ENCODE measurements at places on chromosomes 5 and 9.

DNA sequence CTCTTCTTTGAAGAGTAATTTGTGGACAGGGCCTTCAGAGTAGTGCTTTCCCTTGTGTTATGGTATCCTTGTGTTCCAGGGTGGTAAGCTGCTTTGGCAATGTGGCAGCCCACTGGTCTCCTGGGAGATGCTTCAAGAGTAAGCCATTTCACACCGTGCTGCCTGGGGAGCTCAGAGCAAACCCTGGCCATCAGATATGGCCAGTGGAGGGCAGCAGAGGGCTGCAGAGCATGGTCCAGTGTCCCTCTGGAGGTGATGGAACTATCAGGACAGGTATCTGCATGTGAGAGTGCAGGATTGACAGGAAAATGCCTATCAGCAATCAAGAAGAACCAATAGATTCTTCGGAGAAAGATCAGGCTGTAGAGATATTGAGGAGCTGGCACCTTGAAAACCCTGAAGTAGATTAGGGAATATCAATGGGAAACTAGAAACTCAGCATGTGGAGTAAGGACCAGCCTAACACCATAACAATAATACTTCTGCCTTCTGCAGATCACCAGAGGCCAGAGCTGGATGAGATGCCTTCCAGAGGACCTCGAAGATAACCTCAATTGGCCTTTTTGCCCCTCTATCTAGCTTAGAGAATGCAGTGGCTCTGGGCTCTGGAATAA lies 90.8 kb downstream of the PLPPR1 start:
- peak; percentile 70 for DNase-seq

DNA sequence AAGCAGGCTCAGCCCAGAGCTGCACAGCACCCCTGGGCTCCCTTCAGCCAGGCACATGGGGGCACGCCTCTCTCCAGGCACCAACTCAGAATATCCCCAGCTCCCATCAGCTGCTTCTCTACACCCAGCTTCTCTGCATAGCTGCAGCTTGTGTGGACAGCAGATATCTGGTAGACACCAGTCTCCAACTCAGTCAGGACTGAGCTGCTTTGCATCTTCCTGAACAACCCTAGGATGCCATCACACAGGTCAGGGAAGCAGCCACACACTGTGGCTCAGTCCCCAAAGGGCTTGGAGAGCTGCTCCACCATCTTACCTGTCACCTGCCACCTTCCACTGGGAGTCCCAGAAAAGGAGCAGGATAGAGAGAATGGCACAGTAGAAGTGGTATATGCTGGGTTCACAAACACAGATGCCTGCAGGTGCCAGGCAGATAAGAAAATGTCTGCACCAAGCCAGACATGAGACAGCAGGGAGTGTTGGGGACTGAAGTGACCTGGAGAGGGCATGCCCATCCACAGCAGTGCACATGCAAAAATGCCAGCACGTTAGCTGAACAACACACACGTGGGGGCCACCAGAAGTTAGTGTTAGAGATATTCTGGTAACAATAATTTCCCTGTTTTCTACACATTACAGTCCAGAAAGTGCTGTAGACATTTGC lies 42.0 kb downstream of the THBS4 start:
- DNase-seq, result no peak

- DNase-seq, result no peak
Measured at GRCh38 chr5:68348447-68349222, 133.1 kb downstream of the PIK3R1 start.

DNA sequence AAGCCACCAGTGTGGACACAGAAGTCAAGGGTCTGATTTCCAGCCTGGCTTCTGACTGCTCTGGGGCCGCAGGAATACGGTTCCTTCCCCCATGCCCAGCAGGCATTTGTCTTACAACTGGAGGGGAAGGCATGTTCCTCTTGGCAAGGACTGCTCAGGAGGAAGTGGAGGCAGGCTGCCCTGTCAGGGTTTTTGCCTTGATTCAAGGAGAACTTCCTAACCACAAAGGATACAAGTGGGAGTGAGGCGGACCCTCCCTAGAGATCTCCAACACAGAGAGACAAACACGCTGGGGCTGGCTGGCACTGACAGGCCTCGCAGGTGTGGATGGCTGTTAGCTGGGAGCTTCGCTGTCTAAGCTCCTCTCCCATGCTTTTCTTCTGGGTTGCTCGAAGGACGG lies 19.1 kb downstream of the TGFBI start:
- no peak for DNase-seq

- no peak for DNase-seq
Measured at GRCh38 chr9:89657765-89658164, 53.0 kb downstream of the GADD45G start.

GRCh38 chr5:130666462-130666861 lies 498.6 kb downstream of the HINT1 start:
- no peak for DNase-seq

DNA sequence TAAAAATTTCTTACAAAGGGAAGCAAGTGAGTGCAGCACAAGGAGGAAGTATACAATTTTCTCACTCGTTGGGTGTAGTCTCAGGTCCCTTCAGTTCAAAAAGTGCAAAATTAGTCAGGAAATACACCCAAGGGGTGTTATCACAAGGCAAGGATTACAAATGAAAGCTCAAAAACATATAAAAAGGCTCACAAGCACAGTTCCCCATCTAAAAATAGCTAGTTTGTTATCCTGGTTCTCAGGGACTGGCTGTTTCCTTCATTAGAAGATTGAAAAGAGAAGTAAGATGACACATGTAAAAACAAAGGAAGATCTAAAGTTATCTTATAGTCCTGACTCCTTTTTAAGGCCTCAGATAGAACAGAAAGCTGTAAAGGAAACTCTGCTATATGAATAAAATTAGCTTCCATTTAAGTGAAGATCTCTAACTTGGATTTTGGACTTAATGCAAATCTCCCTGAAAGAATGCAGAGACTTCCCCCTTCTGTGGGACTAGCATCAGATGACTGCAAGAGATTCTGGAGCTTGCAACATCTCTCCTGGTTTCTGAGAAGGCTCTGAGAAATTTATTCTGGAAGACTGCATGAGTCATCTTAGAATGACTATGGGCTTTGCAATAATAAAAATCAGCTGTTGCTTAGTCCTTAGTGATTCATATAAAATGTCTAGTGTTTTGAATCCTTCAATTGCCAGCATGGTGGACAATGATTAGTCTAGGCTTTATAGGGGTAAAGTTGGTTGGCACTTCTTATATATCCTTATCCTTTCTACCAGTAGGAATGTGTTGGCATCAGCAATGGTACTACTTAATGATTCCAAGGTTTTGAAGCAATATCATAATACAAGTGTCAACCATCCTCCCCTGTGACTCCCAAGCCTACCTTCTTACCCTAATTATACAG lies 25.4 kb downstream of the DAB2 start:
- DNase-seq, result no peak

GRCh38 chr5:32193591-32193990 lies 19.5 kb upstream of the GOLPH3 start:
- peak; percentile 99 for DNase-seq

- DNase-seq, result no peak
Measured at GRCh38 chr5:150487199-150488061, 20.5 kb upstream of the NDST1 start.

- peak; percentile 61 for DNase-seq
Measured at GRCh38 chr5:140240987-140241706, 61.8 kb downstream of the PFDN1 start.

DNA sequence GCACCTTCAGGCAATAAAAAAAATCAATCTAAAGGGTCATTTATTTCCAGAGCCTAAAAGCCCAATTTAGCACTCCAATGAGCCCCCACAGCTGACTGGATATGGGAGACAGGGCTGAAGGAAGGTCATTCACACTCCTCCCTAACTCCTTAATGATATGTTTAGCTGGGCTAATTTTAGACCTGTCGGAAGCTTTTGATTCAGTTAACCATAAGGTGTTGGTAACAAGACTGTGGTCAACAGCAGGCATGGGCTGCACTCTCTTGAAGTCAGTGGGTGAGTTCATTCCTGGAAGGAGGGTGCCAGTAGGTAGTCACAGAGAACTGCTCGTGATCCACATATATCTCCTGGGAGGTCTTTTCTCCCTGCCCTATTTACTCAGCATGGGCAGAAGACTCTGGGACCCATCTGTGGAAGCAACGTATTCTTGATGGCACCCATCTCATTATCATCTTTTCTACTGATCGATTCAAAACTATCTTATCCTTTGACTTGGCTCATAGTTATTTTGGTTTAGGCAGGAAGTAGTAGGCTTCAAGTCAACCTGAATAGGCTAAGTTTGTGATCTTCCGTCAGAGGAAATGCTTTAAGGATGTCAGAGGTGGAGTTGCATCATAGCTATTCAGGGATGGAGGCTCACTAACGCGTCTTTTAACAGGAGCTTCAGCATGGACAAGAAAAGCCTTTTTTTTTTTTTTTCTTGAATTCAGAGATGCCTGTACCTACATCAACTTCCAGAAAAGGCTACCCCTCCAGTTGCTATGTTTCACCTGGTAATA lies 367.7 kb upstream of the SLC30A5 start:
- no peak for DNase-seq

DNA sequence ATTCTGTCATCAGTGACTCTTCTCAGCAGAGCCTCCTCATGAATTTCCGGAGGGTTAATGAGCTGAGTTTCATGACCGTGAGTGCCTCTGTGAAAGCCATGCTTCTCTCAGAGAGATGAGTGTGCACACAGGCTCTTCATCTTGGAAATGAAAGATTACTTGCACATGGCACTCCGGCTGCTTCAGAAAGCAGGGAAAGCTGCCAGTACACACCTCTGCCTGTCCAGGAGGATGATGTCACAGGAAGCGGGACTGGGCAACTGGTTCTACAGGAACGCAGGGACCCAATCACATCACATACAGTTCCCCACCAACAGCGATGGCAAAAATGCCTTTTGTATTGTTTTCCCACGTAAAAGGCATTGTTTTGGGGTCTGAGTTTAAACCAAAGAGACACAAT lies 286.0 kb upstream of the DAP start:
- DNase-seq, result no peak

- DNase-seq, result peak; percentile 43
Measured at GRCh38 chr5:78504704-78505677, 143.6 kb downstream of the LHFPL2 start.

DNA sequence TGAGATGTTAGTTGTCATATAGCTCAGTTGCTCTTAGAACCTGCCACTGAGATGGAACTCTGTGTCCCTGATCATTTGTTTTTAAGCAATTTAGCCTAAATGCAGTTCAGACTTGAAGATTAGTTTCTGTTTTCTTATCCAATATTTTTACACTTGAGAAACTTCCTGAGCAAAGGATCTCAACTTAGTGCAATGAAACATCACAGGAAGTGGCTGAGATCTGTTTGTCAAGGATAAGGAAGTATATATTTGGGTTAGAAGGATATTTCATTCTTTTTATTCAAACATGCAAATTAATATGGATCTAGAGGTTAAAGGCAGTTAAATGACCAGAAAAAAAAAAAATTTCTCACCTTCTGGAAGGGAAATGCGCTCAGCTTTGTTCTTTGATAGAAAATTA lies 19.7 kb upstream of the F2R start:
- no peak for DNase-seq

GRCh38 chr9:75962013-75962661 lies 71.7 kb downstream of the PCSK5 start:
- no peak for DNase-seq

DNA sequence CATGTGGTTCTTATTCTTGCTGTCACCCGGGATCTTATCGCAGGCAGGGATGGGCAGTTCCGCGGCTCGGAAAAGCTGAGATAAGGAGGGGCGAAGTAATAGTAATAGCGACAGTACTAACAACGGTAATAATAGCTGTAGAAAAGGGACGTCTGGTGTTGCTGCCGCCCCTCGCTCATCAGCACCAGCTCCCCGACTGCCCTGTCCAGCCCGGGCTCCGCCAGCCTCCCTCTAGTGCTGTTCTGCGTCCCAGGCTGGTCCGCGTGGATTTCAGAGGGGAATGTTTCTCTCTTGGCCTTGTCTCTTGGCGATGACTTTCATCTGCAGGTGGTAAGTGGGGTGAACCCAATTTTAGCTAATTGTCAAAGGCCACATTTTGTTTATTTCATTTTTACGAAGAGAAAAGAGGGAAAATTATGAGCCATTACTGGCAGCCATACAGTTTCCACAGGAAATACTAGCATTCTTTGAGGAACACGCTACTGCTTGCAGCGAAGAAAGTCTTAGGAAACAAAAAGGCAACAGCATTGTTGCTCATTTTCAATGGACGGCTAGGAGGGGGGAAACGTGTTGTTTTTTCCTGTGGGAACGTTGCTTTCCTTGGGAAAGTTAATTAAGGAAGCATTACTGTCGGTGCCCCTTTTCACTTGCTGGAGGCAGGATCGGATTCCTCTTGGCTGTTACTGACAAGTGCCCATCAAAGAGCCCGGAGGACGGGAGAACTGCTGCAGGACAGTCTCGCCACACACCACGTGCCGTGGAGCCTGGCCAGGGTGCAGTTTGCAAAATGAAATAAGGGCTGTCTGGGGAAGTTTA lies 762 bp downstream of the SNCAIP start:
- DNase-seq, result peak; percentile 54

DNA sequence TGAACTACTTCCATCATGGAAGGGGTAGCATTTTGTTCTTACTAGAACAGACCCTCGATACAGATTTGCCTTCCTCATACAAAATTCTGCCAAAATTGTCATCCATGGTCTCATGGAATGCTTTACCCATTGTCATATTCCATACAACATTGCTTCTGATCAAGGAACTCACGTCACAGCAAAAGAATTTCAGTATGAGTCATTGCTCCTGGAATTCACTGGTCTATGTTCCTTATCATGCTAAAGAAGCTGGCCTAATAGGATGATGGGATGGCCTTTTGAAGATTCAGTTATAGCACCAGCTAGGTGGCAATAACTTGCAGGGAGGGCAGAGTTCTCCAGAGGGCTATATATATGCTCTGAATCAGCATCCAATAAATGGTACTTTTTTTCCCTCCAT lies 18.2 kb upstream of the FNIP1 start:
- DNase-seq, result no peak

GRCh38 chr9:76717613-76718012 lies 46.6 kb upstream of the PCA3 start:
- no peak for DNase-seq

DNA sequence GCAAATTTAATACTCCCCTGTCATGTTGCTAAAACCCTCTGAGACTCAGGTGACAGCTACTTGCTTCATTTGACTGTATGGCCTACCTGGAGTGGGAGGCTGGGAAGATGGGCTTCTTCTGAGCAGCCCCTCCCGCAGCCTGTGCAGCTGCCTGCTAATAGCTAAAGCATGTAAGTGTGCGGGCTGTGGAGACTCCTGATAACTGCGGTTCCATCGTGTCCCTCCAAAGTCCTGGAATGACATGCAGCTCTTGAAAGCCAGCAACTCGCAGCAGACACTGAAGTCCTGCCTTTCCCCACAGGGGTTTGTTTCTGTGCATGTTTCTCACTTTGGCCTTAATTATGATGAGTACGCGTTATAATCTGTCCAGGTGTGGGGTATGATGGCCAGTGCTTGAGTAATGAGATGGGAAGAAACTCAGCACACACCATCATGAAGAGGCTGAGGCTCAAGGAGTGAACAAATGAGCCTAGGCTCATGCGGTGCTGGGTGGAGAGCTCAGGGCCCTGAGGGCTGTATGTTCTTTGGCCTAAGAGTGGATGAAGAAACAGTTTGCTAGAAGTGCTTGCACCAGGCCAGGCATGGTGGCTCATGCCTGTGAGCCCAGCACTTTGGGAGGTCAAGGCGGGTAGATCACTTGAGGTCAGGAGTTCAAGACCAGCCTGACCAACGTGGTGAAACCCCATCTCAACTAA lies 119.1 kb downstream of the DOCK2 start:
- no peak for DNase-seq

- no peak for DNase-seq
Measured at GRCh38 chr5:130164966-130165365, 260.7 kb downstream of the CHSY3 start.

GRCh38 chr5:62578540-62578939 lies at the start of gene LRRC70:
Gene LRRC70 (plus strand): TSS chr5:62578819. CDS start chr5:62579439, 620 bp downstream.
- DNase-seq, result no peak
